ENCODE measurements at places on chromosomes 7 and 10. TPM values are rescaled to one million over a fixed set of nuclear protein-coding genes. Genes with fewer than 3 reads are reported as not detected.

Gene FFAR4
- total RNA-seq: not detected

Gene CALCR
- not detected for total RNA-seq

Gene TUBB8
- not detected for total RNA-seq

GRCh38 chr7:2016761-2017480, 215.8 kb downstream of the MAD1L1 start:
- no peak for DNase-seq
- H3K4me1 ChIP-seq: peaks cover 49% of the 10 kb centered on the region
- H3K27ac ChIP-seq: no peak overlapping the region
- no peaks in the 10 kb centered on the region for H3K27me3 ChIP-seq
- no peak overlapping the region for H3K4me3 ChIP-seq

GRCh38 chr10:13943735-13944398, 357.1 kb downstream of the PRPF18 start:
- H3K4me3 ChIP-seq: no peak overlapping the region
- peaks cover 8% of the 10 kb centered on the region for H3K36me3 ChIP-seq
- no peak overlapping the region for H3K27ac ChIP-seq
- DNase-seq: no peak
- H3K27me3 ChIP-seq: no peaks in the 10 kb centered on the region

DNA sequence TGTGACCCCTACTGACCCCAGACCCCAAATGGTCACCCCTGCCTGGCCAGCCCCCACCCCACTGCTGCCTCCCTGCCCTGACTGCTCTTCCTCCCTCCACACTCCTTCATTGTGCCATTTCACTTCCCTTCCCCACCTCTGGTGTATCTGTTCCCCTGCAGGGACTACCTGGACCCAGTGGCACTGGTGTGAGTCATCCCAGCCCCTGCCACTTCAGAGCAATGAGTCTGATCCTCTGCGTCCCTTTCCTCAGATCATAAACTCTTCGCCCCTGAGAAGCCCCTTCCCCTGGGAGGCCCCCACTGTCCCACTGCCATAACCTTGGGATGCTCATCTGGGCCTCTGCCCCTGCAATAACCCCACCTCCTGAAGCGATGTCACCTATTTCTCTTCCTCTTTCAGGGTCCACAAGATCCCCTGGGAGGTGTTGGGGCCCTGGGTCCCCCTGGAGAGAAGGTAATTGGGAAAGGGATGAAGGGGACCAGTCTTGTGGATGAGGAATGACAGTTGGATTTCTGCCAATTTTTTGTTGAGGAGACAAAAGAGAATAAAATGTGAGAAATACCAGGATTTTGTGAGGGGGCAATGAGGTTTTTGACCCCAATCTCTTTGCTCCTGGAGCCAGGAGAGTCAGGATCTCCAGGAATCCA, 19.1 kb upstream of the VOPP1 start:
- DNase-seq: no peak
- no peak overlapping the region for H3K4me3 ChIP-seq
- peaks cover 6% of the 10 kb centered on the region for H3K27me3 ChIP-seq
- no peaks in the 10 kb centered on the region for H3K36me3 ChIP-seq
- no peak overlapping the region for H3K27ac ChIP-seq

GRCh38 chr10:86941991-86942421, 15.4 kb downstream of the MMRN2 start:
- H3K4me3 ChIP-seq: no peak overlapping the region
- no peak for DNase-seq
- H3K4me1 ChIP-seq: peaks cover 19% of the 10 kb centered on the region
- peaks cover 7% of the 10 kb centered on the region for H3K27me3 ChIP-seq
